ENCODE measurements at places on chromosomes 6 and 20.

DNA sequence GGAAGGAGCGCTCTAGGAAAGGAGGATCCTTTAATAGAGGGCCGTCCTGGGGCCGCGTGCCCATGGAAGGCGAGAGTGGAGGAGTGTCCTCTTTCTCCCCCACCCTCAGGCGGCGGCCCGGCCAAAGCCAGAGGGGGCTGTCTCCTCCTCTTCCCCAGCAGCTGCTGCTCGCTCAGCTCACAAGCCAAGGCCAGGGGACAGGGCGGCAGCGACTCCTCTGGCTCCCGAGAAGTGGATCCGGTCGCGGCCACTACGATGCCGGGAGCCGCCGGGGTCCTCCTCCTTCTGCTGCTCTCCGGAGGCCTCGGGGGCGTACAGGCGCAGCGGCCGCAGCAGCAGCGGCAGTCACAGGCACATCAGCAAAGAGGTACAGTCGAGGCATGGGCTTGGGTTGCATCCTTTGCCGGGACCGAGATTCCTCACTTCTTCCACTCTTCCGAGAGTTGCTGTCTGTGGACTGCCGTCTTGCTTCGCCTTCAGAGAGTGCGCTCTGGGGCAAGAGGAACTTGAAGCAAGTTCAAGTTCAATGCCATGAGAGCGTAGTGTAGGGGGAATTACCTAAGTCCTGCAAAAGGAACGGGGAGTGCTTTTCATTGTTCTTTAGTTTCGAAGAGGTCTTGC is at the start of gene LAMA2:
Gene LAMA2 (plus strand): TSS at position 148 of the 621 bp plus-strand sequence. CDS start 108 bp downstream, at position 256.
- peak; percentile 36 for DNase-seq

DNA sequence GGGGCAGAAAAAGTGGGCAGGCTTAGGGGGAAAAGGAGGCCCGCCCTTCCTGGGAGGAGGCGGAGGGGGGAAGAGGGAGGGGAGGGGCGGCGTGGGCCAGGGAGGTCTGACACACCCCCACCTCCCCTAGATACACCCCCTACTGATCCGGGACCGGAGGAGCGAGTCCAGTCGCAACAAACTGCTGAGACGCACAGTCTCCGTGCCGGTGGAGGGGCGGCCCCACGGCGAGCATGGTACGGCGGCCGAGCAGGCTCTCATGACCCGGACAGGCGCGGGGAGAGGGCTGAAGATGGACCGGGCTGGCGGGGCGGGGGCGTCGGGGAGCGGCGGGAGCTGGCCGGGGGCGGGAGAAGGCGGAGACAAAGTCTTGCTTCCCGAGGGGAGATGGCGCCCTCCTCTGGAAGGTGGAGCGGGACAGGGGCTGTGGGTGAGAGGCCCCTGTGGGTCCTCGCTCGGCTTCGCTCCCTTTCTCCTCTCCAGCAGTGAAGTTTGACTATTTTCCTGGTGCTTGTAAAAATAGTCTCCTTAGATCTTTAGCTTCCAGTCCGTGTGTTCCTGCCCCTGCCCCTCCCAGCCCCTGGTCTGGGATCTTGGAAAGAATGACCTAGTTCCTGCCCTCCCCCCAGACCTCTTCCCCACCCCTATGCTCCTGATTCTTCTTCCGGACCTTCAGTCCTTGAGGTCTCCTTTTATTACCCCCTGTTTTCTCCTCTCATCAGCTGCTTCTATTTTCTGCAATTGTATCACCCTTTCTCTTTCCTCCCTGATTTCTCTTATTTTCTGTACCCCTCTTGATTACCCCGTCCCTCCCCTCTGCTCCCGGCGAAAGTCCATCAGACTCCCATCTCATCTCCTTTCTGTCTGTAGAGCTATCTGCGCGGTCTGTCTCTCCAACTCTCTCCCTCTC is 6.1 kb downstream of the SYNGAP1 start:
- peak; percentile 34 for DNase-seq

DNA sequence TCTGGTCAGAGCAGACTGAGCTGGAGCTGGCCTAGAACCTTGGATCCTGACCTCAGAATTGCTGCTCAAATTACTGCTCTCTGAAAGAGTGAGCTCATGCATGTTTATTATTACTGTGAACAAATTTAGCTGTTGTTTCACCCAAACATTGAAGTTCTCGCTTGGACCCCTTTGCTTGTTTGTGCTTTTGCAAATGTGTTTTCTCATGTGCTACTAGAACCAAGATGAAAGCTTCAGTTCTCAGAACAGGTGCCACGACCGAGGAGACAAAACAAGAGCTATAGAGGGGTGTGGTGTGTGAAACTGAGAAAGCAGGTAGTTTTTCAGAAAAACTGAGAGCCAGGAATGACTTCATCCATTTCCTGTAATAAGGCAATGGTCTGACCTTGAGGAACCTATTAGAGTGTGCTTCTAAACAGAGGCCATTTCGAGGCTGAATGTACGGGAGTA is 50.0 kb upstream of the ESR1 start:
- DNase-seq: no peak

DNA sequence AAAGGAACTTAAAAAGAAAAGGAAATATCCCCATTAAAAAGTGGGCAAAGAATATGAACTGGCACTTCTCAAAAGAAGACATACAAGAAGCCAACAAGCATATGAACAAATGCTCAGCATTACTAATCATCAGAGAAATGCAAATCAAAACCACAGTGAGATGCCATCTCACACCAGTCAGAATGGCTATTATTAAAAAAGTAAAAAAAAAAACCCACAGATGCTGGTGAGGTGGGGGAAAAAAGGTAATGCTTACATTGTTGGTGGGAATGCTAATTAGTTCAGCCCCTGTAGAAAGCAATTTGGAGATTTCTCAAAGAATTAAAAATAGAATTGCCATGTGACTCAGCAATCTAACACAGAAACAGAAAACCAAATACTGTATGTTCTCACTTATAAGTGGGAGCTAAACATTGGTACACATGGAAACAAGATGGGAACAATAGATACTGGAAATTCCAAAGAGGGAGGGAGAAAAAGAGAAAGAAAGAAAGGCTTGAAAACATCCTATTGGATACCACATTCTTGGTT is 437.1 kb downstream of the GRIK2 start:
- DNase-seq: peak; percentile 80

GRCh38 chr6:116557893-116558292 is 4.3 kb downstream of the CALHM4 start:
- DNase-seq: peak; percentile 91

- DNase-seq: no peak
Observed at GRCh38 chr6:74256781-74257180, 560.8 kb downstream of the CD109 start.

DNA sequence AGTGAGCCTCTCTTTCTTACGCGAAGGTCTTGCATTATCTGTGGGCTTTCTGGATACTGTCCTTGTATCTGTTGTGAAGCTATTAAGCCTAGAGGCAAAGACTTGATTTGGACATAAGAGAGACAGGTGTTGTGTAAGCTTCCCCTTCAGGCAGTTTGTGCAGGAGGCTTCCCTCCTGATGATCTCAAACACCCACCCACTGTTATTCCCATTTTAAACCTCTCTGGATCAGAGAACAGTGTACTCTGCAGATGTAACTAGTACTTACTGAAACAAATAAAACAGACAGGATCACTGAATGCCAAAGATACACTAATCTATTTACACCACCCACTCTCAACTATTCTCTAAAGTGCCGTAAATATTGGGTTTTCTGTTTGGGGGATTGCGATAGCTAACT is 113.8 kb upstream of the RAB32 start:
- no peak for DNase-seq

DNA sequence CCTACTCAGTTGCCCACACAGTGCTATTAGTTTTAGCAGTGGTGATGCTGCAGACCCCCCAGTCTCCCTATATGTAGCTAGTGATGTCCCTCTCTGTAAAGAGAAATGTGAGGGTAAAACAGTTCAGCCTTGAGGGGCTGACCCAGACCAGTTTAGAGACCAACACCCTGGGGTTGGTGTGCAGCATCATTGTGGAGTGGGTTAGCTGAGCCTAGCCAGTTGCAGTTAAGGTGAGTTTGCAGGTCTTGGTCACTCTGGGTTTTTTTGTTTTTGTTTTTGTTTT is 401 bp upstream of the B3GALT4 start:
- DNase-seq: no peak

DNA sequence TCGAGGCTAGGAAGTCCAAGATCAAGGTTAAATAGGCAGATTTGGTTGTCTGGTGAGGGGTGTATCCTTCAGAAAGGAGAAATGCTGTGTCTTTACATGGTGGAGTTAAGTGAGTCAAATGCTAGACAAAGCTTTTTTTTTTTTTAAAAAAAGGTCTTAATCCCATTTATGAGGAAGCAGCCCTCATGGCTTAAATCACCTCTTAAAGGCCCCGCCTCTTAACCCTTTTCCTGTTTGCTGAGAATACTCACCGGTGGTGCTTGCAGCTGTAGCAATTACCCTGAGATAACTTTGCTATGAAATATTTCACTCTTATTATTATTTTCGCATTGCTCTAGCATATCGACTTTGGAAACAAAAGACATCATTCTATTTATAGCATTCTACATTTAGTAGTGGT is 30.8 kb downstream of the FBXO30 start:
- no peak for DNase-seq

- DNase-seq: no peak
Observed at GRCh38 chr6:34701199-34701598, 4.6 kb upstream of the ILRUN start.

- no peak for DNase-seq
Observed at GRCh38 chr6:112370946-112371345, 23.8 kb downstream of the RFPL4B start.

DNA sequence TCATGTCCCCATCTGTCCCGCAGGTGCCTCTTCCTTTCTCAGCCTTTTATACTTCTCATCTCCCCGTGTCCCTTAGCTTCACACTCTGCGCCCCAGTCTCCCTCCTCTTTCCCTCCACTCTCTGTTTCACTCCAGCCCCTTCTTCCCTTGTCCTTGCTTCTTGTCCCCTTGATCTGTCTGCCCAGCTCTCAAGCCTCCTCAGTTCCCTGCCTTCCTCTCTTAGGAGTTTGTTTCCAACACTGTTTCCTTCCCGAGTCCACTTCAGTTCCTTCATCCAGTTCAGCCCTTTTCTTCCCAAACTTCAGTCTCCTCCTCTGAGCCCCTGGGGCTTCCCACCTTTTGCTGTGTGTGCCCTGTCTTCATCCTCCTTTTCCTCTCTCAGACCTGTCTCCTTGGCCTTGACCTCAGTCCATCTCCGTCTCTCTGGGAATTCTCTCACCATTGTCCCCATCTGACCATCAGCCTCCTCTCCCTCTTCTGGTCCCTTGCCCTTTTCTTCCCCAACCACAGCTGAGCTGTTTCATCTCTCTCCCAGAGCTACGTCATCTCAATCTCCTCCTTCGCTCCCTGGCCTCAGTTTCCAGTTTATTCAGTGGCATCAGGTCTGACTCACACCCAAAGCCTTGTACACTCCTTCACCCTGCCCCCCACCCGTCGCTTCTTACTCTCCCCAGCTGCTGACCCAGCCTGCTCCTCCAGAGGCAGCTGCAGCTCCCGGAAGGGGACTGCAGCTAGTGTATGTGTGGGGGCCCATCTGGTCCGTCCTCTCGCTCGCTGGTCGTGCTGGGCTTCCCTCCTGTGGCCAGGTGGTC is 2.7 kb upstream of the DDR1 start:
- DNase-seq: no peak

DNA sequence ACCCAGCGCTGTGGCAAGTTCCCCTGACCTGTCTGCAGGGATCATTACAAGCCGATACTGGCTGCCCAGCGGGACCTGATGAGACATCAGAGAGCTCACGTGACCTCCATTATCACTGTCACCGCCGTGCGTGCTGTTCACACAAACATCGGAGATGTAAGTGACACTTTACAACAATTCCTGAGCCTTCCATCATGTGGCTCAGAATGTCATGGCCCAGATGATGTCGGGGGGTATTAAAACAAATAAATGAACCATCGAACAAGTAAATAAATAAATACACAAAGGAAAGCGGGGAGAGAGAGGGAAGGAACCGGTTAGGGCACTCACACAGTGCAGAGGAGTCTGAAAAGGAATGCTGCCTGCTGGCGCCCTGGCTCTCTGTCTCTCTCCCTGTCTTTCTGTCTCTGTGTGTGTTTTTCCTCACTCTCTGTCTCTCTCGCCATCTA is 195.1 kb downstream of the BMP7 start:
- DNase-seq: no peak

GRCh38 chr20:49247792-49248191 is 28.6 kb downstream of the DDX27 start:
- DNase-seq: no peak

DNA sequence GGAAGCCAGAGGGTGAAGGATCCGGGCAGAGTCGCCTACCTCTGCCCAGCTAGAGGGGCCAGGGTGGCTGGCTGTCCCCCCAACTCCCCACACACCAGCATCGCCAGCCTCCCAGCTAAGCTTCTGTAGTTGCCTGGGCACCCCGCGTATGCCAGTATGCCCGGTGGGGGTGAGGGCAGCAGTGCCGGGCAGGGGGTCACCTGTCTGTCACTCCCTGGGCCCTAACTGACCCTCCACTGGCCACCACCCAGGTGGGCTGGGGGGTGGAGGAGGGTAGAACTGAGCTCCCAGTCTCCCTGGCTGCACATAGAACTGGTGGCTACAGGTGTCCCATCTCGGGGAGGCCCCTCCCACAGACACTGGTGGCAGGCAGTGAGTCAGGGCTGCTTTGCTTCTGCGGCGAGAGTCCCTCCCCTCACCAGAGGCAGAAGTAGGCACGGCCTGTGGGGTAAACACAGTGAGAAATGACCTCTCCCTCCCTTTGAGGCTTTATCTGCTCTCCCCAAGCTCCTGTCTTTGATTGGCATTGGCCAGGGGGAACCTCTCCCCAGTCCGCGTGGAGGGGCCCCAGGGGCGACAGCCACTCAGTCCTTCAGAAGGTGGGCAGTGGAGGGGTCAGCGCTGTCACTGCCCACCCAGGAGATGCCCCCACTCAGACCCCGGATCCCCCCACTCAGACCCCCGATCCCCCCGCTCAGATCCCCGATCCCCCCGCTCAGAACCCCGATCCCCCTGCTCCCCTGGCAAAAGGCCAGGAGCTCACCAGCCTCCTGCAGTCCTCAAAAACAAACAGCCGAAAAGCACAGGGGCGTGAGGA is 2.5 kb downstream of the NTSR1 start:
- no peak for DNase-seq

GRCh38 chr6:70507161-70507560 is 59.6 kb upstream of the SDHAF4 start:
- no peak for DNase-seq

- no peak for DNase-seq
Observed at GRCh38 chr6:98586163-98586562, 248.2 kb upstream of the POU3F2 start.

DNA sequence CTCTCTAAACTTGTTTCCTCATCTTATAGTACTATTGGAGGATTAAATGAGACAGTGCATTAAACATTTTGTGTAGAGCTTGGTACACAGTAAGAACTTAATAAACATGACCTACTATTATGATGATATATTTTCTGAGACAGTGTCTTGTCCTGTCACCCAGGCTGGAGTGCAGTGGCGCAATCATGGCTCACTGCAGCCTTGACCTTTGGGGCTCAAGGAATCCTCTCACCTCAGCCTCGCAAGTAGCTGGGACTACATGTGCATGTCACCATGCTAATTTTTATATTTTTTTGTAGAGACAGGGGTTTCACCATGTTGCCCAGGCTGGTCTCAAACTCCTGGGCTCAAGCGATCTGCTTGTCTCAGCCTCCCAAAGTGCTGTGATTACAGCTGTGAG is 72.1 kb downstream of the LYRM4 start:
- no peak for DNase-seq

- DNase-seq: peak; percentile 72
Observed at GRCh38 chr6:166032366-166033200, 135.1 kb downstream of the TBXT start.

- no peak for DNase-seq
Observed at GRCh38 chr6:36682328-36683144, 4.0 kb downstream of the CDKN1A start.

- no peak for DNase-seq
Observed at GRCh38 chr6:66238851-66239250, 531.8 kb upstream of the EYS start.

Data from astrocyte of the cerebellum (primary cell).